ENCODE measurements at places on chromosomes 6 and 20.
A peak's percentile ranks its signal among the peaks of the same experiment; 100 is the strongest.

DNA sequence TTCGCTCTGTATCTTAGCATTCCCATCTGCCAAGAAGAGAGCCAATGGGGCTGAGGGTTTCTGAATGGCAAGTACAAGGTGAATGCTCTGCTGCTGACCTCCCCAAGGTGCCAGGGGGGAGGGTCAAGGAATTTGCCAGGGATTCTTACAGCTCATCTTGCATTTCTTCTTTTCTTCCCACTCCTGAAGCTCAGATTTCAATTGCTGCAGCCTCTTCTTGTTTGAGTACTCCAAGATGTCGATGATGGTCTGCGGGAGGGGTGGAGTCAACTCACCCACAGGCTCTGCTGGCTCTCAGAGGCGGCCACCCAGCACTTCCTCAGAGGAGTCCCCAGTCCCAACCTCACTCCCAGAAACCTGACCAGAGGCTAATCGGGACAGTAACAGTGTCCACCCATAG, 12.4 kb downstream of the C20orf96 start:
- no peak for DNase-seq

DNA sequence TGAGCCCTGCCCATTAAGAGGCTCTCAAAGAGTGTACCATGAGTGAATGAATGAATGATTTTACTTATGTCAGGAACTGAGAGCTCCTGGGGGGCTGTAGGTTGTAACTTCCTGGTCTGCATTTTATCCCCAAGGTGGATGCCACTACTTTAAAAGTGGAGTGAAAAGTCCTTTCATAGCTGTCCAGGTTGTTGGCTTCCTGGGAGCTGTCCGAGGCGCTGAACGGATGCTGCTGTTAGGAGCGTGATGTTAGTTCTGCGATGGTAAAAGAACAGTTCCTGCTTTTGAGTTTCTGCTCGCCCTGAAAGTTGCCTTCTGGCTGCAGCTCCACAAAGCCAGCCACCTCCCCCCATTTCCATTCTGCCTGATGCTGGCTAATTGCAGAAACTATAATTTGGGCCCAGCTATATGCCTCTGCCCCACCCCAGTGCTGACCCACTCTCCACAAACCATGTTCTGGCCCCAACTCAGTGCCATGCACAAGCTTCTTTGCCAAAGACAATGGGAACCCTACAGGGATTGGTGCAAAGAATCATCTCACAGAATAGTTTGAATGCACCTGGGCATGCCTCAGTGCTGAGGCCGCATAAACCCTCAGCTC, 330.9 kb upstream of the CDH4 start:
- DNase-seq: peak; percentile 38

GRCh38 chr6:4593951-4594350, 182.3 kb upstream of the CDYL start:
- no peak for DNase-seq

DNA sequence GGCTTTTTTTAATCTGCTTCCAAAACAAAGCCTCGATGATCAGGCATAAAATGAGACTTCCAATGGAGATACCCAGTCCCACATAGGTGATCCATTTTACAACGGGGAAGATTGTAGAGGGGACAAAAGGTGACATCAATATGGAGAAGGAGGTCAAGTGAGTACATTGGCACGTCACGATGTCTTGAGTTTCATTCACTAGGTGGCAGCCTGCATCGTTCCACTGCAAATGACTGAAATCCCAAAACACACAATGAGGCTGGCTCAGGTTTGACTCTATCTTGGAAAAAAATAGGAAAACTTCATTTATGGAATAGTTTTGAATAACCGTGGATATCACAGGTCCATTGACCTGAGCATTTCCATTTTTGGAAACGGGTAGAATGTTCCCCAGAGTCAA, 32.5 kb downstream of the ADGRF1 start:
- DNase-seq: no peak

DNA sequence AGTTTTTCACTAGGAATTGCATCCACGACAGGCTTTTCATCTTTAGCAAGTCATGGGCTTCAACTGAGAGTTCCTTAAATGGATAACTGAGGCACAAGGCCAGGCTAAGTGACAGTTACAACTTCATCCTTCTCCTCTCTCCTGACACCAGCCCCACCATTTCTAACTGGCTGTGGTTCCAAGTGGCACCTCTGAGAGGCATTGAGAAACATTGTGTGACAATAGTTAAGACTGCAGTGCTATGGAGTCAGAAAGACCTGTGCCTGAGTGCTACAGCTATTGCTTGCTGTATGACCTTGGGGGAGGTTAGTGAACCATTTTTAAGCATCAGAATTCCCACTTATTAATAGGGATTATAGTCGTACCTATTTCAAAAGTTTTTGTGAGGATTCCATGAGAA, 26.2 kb upstream of the MLIP start:
- DNase-seq: no peak

DNA sequence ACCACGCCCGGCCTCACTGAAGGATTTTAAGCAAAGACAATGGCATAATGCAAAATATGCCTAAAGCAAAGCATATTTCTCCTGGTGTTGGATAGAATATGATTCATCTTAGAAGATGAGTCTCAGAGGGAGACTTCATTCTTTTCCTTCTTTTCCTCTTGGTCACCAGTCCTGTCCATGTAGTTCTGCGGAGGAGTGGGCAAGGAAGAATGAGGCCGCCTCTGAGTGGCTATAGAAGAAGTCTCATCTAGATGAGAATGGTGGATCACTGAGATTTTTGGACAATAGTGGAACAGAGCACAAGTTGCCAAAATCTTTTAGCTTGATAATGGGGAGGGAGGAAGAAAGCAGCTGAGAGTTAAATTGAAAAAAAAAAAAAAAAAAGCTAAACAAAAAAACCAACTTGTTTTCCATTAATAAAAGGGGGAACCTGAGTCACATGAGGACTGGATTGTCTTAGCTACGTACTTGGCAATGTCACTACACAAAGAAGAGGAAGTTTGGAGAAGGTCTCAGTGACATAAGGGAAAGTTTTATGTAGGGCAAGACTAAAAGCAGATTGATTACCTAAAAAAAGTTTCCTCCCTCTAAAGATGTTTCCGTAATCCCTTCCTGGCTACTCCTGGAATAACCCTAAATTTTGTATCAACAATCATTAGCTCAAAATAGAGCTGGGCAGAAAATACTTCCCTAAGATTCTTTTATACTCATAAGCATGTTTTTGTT, 6.0 kb downstream of the CD83 start:
- no peak for DNase-seq

DNA sequence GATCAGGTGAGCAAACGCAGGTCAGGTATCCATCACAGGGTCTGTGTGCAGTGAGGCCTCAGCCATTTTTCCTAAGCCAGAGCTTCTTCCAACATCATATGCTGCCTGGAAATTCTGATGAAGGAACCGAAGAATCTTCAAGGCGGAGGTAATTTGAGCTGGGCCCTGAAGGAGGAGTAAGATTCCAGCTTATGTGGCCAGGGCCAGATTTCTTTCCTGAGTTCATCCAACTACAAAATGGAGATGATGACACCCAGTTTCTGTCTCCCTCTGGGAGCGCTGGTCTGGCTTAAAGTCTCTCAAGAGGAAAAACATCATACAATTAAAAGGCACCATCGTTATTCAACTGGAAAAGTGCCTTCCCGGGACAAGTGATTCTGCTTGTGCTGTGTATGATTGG, 6.9 kb upstream of the MANBAL start:
- DNase-seq: peak; percentile 40

DNA sequence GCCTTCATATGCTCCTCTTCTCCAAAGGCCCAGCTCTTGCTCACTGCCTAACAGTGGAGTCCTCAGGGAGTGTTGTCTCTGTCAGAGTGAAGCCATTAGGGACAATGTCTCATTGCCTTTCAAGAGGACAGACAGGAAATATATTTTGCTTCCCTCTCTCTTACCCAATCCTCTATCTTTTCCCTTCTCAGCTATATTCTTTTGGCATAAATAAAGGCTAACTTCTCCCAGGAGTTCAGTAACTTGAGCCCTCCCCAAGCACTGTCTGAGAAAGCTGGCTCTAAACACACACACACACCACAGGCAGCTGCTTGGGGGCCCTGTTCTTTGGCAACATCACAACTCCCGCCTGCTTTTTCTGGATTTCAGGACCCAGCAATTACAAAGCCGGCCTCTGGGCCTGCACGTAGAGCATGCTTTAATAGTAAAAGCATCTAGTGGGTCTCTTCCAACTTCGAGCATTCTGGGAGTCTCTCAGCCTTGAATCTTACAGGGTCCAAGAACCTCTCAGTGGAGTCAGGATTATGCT, 34.7 kb upstream of the LAMA4 start:
- peak; percentile 98 for DNase-seq
